ENCODE measurements at places on chromosomes 4 and X.

GRCh38 chr4:106762666-106763443 lies 273.3 kb downstream of the DKK2 start:
- no peak for DNase-seq

DNA sequence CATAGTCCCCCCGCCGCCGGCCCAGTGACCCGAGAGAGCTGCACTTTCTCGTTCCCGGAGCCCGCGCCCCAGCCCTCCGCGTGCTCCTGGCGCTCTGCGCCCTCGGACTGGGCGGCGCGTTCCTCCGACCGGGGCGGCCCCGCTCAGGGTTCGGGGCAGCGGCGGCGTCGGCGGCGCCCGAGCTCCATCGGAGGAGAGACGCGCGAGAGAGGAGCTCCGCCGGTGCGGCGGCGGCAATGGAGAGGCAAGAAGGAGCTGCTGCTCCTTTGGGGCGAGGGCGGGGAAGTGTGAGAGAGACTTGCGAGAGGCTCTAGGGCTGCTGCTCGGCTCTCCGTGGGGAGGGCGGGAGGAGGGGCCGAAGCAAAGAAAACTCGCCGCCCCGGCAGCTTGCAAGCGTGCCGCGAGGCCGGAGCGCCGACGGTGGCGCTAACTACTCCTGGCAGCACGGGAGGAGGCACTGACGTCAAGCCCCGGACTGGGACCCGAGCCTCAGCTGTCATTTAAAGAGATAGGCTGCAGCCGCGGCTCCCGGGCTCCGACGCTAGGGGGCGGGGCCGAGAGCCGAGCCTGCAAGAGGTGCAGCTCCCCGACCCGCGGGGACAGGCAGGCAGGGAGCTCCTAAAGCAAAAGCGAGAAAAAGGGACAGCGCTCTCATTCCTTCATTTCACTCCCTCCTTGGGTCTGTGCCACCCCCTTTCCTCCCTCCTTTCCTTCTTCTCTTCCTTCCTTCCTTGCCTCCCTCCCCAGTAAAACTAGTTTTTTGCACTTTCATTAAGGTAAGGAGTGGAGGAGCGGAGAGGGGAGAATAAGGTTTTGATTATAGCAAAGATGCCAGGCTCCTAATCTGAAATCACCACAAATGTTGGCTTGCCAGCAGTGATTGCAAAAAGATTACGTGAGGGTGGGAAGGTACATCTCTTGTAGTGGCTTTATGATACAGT lies at the start of gene KCTD8:
KCTD8 (minus strand) TSS at position 289 of the 941 bp plus-strand sequence.
- peak; percentile 88 for DNase-seq

- DNase-seq, result no peak
These were observed 62.0 kb downstream of the APOOL start for GRCh38 chrX:85065512-85066198.

- DNase-seq, result no peak
These were observed 48.4 kb downstream of the GPC3 start for GRCh38 chrX:133937022-133937421.

- peak; percentile 46 for DNase-seq
These were observed 369.7 kb upstream of the DIAPH2 start for GRCh38 chrX:96314985-96315384.

DNA sequence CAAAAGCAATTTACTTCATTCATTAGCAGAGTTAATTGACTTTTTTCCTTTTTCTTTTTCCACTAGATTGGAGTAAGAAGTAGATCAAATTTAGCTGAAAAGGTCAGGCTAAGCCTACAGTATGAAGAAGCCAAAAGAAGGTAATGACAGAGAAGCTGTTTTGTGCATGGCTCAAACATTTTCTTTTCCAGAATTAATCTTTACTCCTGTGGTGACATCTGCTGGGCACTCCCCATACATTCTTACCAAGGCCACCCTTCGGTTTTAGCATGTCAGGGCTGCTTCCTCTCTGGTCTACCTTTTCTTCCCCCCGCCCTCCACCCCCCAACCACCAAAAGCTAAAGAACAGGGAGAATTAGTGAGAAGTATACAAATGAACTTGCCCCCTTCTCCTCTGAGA lies 70.2 kb downstream of the CLDN22 start:
- DNase-seq, result peak; percentile 69

- DNase-seq, result no peak
These were observed 54.4 kb downstream of the KLHL4 start for GRCh38 chrX:87571964-87572363.

- DNase-seq, result no peak
These were observed 8.6 kb upstream of the UBQLN2 start for GRCh38 chrX:56554870-56555269.

DNA sequence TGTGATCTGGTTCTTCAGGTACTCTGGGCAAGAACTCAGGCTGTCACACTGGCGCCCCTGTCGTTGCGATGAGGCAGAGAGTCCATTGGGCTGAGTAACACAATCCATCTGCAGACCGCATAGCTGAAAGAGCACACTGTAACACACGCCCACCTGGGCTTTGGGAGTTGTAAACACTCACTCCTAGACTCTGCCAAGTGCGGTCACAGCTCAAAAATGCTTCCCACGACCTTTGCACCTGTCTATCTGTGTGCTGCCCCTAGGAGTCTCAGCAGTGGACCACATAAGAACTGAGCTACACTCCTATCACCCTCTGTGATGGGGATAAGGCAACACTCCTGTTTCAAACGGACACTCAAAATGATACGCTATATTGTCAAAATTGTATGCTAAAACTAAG lies 2028.3 kb downstream of the PCDH7 start:
- peak; percentile 23 for DNase-seq

DNA sequence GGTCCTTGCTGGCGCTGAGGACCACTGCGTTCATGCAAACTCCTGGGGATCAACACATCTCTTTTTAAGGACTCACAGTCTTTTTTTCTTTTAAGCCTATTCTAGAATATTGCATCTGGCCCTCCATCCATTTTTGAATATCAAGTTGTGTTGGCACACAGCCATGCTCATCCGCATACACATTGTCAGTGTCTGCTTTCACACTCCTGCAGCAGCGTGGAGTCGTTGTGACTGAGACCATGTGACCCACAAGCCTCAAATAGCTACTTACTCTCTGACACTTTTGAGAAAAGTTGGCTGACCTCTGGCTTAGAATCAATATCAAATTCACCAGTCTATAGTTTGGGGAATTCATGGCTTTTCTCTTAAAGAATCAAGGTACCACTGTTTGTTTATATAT lies 191.8 kb upstream of the S100G start:
- no peak for DNase-seq

DNA sequence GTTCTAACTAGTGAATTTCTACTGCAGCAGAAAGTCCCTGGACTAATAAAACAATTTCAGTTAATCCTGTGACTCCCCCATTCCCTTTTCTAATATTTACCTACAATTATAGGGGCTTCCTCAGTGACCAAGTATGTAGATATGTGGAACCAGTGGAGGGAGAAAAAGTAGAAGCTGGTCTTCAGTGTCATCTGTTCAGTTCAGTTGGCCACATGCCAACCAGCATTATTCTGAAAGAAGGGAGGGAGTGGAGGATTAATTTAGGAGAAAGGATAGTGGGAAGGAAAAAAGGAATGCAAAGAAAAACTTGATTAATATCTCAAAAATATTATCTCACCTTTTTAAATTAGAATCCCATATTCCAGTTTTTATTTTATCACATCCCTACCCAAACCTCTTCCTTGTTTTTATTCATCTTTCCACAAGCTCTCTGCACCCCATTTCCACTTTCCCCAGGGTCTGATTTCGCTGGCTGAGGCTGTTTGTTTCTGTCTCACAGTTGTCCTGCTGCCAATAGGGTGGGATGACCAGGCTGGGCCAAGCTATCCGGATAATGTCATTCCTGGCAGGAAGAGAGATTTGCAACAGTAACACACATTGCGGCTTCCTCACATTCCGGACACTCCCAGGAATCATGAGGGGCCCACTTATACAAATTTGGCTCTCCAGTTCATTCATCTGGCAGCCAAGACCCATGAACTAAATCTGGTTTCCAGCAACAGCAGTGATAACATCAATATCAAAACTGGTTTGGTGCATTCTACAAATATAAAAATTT lies 24.6 kb upstream of the ANTXR2 start:
- no peak for DNase-seq

- DNase-seq, result no peak
These were observed 516.8 kb upstream of the FAM241A start for GRCh38 chr4:111628437-111628836.

GRCh38 chrX:70174754-70175153 lies 2.5 kb upstream of the DGAT2L6 start:
- DNase-seq, result peak; percentile 3

GRCh38 chr4:148448141-148448540 lies 5.9 kb upstream of the NR3C2 start:
- DNase-seq, result no peak

DNA sequence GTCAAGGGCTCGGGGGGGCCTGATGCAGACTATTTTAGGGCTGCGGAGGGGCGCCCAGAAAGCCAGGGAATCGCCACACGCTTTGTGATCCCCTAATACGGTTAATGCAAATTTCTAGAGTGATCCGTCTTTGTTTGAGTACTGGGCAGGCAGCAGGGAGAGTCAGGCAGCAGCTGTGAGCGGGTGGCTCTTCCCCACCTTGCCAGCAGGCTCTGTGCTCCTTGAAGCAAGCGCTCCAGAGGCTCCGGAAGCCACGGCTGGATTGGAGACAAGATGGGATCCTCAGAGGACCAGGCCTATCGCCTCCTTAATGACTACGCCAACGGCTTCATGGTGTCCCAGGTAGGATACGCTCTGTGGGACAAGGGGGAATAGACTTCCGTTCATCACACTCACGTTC lies at the start of gene ASMT:
ASMT (plus strand) TSS at position 133 of the 400 bp plus-strand sequence; CDS start at position 274, 141 bp downstream.
- no peak for DNase-seq

DNA sequence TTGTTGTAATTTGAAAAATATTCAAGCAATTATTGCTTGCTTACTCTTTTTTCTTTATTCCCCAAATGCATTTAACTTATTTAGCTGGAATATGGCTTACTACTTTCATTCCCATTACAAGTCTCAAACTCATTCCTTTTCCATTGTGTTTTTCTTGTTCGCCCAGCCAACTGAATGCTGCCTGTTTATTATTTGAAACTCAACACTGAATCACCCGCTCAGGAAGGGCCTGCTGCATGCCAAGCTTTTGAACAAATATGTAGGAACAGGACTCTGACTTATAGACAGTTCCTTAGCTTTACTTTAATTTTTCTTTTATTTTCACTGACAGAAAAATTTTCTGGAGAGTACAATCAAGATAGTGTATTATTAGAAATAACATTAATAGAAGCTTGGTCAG lies 12.9 kb downstream of the PCDH18 start:
- DNase-seq, result no peak

GRCh38 chrX:48666649-48667048 lies 16.9 kb upstream of the WAS start:
- no peak for DNase-seq

DNA sequence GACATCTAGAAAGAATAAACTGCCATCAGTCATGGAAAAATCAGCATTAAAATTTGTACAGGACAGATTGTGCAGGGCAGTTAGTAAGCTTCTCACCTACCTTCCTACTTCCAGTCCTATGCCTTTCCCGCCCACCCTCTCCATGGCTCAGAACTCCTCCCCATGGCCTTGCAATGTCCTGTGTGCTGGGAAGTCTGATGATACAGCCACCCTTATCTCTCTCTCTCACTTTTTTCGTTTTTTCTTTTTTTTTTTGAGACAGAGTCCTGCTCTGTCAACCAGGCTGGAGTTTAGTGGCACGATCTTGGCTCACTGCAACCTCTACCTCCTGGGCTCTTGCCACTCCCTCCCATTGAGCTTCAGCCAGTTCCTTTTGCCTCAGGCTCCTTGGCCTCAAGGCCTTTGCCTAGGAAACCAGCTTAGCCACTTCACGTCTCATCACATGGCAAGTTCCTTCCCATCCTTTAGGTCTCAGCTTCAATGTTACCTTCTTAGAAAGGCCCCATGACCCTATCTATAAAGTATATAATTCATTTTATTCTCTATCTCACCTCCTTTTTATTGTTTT lies 259.7 kb downstream of the NKX6-1 start:
- DNase-seq, result no peak

- DNase-seq, result peak; percentile 51
These were observed 75.7 kb downstream of the AGTR2 start for GRCh38 chrX:116246261-116246660.

GRCh38 chrX:44889824-44890223 lies 16.8 kb downstream of the KDM6A start:
- no peak for DNase-seq

DNA sequence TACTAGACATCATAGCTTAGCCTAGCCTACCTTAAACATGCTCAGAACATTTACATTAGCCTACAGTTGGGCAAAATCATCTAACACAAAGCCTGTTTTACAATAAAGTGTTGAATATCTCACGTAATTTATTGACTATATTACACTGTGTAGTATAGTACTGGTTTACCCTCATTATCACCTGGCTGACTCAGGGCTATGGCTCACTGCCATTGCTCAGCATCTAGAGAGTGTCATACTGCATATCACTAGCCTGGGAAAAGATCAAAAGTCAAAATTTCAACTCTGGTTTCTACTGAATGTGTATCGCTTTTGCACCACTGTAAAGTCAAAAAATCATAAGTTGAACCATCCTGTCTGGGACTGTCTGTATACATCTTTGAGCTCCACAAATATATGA lies 78.6 kb downstream of the CEP44 start:
- peak; percentile 35 for DNase-seq

GRCh38 chrX:126164689-126165400 lies 1.2 kb downstream of the DCAF12L2 start:
- no peak for DNase-seq

GRCh38 chr4:66539745-66540144 lies 869.5 kb upstream of the EPHA5 start:
- no peak for DNase-seq

DNA sequence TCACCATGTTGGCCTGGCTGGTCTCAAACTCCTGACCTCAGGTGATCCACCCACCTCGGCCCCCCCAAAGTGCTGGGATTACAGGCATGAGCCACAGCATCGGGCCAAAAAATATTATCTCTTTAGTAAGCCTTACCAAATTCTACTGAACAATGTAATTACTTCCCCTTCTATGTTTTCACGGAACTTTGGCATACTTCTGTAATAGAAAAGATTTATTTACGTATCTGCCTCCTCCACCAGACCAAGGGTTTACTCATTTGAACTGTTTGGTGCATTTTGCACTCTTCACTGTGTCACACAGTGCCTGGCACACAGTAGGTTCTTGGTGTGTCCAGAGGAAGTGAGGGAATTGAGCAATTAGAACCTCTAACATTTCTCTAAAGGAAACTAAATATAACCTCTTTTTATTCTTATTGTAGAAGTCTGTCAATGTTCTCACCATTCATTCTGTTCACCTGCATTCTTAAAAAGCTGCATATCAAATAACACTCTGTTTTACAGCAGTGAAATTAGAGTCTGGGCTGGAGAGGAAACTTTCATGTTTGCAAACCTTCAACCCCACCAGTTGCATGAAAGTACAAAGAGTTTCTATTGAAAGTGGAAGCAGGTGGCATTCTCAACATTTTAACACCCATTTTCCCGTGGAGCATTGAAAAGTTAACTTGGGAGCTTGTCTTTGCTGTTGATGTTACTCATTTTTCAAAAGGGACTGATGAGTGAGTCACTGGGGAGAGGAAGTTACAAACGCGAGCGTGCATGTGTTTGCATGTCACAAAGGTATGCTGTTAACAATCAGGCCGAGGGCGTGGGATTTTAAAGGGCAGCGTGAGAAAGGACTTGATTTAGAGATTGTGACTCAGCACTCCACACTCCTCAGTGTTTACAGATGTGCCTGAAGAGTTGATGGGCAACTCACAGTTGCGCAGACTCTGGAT lies 314.1 kb downstream of the STK32B start:
- peak; percentile 95 for DNase-seq

- DNase-seq, result no peak
These were observed 306.1 kb upstream of the FAM241A start for GRCh38 chr4:111839141-111839540.
